Colonic mucosa (tissue), 4 donors: ENCODE measurements at places on chromosomes 3 and 15. TPM values are rescaled to one million over a fixed set of nuclear protein-coding genes. Genes with fewer than 3 reads are reported as not detected.

Gene GPR15
- total RNA-seq, result 2.9 TPM

Gene OR5K2
- not detected for total RNA-seq

Gene ITIH1
- total RNA-seq, result 0.91 TPM

DNA sequence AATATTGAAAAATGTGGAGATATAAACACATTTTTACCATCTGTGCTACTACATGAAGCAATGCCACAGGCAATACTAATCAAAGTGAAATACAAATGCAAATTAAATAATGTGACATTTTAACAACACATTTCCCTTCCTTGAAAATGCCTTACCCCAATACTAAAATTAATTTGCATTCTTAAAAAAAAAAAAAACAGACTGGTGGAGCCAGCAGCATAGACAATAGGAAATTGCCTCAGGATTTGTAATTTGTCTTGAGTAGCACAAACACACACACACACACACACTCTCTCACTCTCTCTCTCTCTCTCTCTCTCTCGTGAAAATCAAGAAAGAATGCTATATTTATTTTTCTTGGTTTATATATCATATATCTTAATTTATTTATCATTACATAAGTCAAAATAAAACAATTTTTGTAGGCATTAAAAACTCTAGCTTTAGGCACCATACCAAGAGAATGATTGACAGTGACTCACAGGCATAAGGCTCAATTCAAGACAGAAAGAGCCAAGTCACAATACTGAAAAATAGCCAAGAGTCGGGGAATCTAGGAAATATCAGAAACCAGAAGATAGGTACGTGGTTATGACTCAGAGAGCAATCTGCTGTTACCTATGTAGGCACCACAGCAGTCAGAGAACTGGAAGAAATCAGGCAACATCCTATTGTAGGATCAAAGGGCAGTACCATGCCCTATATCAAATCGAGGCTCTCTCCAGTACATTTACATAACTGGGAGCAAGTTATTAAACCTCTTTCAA is 23.0 kb downstream of the SUCNR1 start:
- no peak for DNase-seq

DNA sequence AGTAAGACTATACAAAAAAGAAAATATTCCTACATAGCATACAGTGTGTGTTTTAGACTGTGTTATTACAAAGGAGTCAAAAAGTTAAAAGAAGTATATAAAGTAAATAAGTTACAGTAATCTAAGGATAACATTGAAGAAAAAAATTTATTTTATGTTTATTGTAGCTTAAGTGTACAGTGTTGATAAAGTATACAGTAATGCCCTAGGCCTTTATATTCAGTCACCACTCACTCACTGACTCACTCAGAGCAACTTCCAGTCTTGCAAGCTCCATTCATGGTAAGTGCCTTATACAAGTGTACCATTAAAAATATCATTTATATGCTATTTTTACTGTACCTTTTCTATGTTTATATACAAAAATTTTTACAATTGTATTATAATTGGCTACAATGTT is 220.1 kb downstream of the BCHE start:
- DNase-seq, result no peak

DNA sequence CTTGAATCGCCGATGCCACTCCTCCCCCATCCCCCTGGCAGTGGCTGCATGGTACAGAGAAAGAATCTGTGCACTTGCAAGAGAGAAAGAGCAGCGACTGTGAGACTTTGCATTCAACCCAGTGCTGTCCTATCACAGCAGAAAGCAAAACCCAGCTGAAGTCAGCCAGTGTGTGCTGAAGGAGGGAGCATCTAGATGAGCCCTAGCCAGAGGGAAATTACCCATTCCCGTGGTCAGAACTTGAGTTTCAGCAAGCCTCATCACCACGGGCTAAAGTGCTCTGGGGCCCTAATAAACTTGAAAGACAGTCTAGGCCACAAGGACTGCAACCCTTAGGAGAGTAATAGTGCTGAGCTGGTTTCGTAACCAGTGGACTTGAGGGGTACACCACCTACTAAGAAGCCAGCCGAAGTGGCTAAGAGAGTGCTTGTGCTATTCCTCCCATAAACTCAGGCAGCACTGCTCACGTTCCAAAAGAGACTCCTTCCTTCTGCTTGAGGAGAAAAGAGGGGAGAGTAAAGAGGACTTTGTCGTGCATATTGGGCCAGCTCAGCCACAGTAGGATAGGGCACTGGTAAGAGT is 15.2 kb upstream of the PIK3R4 start:
- DNase-seq, result no peak

- DNase-seq, result no peak
These were observed 246.5 kb upstream of the PEX5L start for GRCh38 chr3:180283251-180283650.

DNA sequence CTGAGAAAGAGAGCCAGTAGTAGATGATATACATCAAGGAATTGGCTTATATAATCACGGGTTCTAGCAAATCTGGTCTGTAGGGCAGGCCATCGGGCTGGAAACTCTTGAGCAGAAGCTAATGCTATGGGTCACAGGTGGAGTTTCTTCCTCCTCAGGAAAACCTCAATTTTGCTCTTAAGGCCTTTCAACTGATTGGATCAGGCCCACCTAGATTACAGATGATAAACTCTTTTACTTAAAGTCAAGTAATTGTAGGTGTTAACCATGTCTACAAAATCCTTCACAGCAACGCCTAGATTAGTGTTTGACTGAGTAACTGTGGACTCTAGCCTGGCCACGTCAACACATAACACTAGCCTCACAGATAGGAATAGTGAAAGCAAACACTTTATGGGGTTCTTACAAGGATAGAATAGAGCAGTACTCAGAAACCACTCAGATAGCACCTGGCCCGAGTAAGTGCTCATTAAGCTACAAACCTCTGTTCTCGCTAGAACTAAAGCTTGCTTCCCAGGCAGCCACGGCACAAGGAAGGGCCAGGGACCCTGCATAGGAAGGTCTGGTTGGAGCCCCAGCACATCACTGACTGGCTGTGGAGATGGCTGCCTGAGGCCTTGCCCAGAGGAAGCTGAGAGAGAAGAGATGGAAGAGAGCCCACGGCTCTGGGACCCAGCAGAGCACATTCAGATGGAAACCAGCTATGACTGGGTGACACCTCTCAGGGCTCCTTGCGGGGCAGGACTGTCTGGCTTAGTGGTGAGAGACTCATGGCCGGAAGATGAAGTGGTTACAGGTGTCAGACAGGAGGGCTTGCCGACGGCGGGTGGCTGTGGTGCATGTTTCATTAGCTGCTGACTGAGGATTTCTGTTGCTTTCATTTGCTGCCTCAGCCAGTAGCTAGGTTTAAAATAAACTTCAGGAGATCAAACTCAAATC is 202.5 kb upstream of the TLE3 start:
- no peak for DNase-seq

- DNase-seq, result no peak
These were observed 5.1 kb upstream of the MTHFS start for GRCh38 chr15:79901958-79902357.

- DNase-seq, result no peak
These were observed 12.9 kb downstream of the CELF6 start for GRCh38 chr15:72307026-72307425.

DNA sequence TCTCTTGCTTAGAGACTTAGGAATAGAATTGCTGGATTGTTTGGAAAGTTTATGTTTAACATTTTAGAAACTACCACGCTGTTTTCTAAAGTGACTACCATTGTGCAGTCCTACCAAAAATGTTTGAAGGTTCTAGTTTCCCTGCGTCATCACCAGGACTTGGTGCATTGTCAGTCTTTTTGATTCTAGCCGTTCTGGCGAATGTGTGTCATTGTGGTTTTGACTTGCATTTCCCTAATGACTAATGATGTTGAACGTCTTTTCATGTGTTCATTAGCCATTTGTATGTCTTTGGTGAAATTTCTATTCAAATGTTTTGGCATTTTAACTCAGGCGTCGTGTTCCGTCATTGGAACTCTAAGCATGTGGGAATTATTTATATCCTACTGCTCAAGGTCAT is 58.0 kb downstream of the CHD2 start:
- no peak for DNase-seq

DNA sequence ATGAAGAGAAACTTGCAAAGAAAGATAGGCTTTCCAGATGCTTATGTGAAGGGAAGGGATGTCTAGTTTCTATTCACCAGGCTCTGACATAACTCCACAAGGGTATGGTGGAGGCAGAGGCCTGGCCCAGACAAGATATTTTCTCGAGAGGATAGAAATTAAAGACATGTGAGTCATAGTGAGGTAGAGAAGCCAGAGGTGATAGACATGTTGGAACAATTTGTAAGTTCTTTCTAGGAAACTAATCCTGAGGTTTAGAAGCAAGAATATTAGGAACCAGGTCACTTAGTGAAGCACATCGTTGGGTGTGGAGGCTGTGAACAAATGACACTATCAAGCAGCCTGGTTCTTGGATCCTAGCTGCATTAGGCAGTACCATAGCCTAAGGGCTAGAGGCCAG is 176.9 kb downstream of the BBX start:
- no peak for DNase-seq

GRCh38 chr3:31733234-31733667 is 200.5 kb downstream of the STT3B start:
- no peak for DNase-seq

- no peak for DNase-seq
These were observed 85.2 kb downstream of the KBTBD8 start for GRCh38 chr3:67083277-67083676.

GRCh38 chr3:66103729-66104128 is 65.0 kb upstream of the MAGI1 start:
- DNase-seq, result no peak

DNA sequence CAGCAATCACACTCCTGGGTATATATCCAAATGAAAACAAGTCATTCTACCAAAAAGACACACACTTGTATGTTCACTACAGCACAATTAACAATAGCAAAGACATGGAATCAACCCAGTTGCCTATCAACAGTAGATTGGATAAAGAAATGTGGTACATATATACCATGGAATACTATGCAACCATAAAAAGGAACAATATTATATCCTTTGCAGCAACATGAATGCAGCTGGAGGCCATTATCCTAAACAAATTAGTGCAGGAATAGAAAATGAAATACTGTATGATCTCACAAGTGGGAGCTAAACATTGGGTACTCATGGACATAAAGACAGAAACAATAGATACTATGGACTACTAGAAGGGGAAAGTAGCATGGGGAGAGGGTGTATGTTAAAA is 224.7 kb downstream of the CLSTN2 start:
- DNase-seq, result no peak
